ENCODE measurements at places on chromosomes 3 and 15.

DNA sequence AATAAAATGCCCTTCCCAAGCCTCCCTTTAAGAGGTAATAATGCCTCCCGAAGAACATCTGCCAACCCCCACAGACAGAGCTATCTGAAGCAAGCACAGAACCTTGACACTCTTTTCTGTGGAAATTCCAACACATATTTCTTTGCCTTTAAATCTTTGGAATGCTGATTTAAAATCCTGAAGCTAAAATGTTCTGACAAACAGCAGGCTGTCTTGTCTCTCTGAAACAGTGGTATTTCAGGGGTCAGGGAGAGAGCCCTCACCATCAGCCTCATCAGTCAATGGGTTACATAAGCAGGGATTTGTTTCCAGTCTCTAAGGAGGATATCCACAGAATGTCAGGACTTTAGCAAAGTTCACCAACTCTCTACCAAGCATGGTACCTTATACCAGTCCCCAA, 27.8 kb upstream of the ARHGEF3 start:
- DNase-seq: no peak

DNA sequence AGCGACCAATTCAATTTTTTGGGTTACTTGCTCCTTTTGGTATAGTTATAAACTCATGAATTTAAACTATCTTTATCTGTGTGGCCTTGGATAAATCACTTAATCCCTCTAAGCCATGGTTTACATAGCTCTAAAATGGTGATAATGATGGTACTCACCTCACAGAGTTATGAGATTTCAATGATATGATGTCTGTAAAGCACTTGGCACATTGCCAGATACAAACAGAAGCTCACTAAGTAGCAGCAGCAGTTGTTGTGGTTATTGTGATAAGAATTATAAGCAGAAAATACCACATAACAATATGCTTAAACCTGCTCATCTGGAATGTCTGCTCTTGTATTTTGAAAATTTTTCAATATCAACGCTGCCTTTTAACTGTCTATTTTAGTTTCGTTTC, 185.1 kb upstream of the SNTN start:
- no peak for DNase-seq

DNA sequence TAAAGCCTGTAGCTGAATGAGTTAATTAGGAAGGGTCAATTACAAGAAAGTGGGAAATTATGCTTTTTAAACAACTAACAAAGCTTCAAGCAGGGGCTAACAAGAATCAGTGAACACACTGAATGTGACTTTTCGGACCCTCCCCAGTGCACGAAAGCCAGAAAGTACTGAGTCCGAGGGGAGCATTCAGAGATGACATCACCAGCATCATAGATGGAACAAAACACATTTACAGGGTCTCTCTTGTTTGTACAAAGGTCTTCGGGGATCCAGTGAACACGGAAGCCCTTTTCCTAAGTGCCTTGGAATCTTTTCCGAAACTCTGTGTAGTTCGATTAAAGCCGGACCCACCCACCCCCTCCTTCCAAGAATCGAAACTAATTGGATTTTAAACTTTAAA, 829 bp downstream of the DCP1A start:
- DNase-seq: peak; percentile 72

- no peak for DNase-seq
Observed at GRCh38 chr3:187169231-187169960, 27.9 kb upstream of the RTP1 start.

DNA sequence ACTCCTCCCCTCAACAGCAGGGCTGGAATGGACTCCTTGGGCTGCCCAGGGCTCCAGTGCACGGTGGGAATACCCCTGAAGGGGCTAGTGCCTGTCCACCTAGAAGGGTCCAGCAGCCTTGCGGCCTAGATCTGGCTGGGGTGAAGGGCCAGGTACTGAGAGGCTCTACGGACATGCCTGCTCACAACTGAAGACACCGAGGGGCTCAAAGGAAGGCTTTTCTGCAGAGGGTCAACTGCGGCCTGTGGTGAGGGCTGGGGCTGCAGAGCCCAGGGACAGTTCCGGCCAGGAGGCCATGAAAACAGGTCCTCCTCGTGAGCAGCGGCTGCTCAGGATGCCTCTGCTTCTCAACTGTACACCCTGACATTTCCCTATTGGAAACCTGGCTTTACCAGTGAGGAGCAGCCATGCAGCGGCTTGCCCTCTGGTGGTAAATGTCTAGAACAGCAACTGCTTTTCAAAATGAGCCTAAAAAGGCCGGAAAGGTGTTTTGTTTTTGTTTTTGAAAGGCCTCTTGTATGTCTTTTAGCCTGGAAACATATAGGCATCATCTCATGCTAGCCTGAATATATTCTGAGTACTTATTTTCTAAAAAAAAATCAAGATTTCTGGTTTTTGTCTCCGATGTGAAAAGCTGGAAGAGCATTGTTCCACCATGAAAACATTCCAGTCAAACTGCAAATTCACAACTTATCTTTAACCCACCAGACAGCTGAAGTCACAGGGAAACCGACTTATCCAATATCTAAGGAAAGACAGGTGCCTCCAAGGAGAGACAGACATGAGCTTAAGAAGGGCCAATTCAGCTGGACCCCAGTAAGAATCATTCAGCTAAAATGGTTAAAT, 163.4 kb downstream of the KLF13 start:
- peak; percentile 35 for DNase-seq

Measured in lung (tissue), 17 donors.